Glutamatergic neuron (in vitro differentiated cells): ENCODE measurements at places on chromosomes 7 and 10.

DNA sequence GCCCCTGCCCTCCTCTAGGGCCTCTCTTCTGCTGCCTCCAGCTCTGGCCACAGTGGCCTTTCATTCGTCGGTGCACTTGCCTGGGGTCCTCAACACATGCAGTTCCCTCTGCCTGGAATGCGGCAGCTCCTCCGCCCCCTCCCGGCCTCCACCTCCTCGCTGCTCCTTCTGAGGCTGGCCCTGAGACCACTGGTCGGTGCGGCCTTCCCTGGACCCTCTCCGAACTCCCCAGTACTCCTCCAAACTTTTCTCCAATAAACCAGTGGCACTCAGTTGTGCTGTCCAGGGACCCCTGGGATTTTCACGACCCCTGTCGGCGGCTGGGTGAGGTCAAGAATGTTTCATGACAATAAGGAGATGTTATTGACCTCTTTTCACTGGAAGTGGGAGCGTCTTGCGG is 53.5 kb downstream of the BMS1 start:
- DNase-seq, result no peak

DNA sequence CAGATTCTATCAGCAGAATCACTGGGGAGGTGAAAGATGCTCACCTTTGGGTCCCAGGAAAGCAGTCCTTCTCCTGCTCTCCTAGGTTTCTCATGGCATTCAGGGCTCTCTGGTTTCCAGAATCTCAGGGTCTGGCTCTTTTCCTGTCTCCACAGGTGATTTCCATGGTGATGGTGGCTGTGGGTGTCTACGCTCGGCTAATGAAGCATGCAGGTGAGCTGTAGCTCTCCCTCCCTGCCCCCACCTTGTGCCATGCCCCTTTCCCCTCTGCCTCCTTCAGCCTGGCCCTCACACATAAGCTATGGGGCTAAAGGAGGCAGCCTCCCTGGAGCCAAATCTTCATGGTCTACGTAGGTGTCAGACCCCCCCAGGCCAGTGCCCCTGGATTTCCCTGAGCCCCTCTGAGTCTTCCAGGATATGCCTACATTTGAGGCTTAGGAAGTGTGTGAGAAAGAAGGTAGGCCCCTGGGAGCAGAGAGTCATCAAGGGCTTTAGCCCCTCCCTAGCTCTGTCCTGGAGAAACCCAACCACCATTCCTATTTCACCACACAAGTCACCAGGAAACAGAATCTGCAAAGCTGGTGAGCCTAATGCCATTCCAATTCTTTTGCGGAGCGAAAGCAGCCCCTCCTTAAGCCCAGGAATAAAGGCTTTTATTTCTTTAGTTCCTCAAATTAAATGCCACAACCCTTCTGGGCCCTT is 17.2 kb downstream of the TSPAN33 start:
- no peak for DNase-seq

- DNase-seq, result no peak
Measured at GRCh38 chr10:125082881-125083575, 77.3 kb downstream of the CTBP2 start.

GRCh38 chr7:105905209-105905909 is 29.0 kb upstream of the ATXN7L1 start:
- no peak for DNase-seq

DNA sequence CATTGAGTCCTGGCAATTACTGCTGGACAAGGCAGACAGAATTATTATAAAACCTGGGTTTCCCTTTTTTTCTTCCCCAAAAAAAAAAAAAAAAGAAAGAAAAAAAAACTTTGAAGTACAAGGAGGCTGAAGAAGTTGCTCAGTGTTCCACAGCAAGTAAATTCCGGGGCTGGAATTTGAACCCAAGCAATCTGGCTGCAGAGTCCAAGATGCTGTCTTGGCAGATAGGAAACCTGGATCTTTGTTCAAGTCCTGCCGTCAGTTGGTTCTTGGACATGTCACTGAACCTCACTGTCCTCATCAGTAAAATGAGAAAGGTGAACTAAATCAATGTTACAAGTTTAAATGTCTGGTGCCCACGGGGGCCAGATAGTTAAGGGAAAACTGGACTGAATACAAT is 35.3 kb downstream of the ARID5B start:
- DNase-seq, result no peak

GRCh38 chr7:4080954-4081353 is 601.1 kb upstream of the FOXK1 start:
- no peak for DNase-seq

DNA sequence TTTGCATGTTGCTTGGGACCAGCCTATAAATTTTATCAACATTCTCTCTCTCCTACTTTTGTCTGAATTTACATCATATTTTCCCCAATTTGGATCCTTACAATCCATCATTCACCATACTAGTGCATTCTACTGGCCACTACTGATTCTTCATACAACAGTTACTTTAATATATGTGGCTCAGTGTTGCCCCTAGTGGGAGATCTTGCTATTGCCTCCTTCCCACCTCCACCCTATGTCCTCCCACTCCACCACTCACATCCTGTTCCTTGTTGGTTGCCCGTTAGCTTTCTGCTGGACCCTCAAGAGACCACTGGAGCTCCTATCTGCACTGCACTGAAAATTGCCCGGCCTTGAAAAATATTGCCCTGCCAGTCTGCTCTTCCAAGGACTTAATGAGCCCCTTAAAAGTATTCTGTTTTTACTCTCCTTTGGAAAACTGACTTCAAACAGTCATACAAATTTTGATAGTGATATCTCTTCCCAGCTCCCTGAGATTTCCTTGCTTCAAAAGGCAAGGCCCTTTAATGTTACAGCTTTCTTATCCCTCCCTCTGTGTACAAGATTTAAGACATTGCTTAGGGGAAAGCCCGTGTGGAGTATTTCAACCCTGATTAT is 243.2 kb upstream of the TMEM229A start:
- peak; percentile 60 for DNase-seq

DNA sequence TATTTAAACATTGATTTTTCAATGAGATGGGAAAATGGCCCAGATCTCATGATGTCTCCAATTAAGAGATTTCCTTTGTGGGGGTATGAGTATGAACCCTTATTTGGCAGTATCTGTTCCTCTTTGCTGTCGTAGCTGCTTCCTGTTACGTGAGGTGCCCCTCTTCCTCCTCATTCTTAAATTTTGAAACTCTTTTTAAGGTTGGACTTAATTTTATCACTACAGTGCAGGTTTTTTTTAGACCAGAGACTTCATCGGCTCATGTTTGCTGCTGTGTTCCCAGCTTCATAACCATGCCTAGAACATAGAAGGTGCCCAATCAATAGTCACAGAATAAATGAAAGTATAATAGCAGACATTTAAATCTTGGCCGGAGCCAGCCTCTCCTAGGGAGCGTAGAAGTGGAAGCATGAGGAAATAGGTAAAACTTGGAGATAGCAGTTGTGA is 2.4 kb downstream of the MIOS start:
- DNase-seq, result no peak

GRCh38 chr7:41459183-41459582 is 243.7 kb downstream of the INHBA start:
- no peak for DNase-seq

DNA sequence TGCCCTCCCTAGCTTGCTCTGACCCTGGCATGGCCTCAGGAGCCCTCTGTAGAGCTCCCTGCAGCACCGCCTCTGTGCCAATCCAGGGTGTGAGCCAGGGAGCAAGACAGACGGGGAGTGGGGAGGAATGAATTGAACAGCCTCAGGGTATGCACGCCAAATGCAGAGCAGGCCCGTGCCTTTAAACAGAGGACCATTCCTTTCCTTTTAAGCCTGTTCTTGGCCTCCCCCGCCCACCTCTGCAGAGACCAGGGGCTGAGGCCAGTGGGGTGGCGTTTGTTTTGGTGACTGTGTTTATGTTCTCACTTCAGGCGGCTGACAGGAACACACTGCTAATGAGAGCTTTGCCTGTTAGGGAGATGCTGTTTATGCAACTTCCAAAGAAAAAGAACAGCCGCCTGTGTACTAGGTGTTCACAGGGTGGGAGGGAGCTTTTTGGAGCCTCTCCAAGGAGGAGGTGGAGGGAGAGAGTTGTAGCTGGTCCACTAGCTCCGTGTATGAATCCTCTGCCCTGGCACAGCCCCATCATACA is 528.1 kb upstream of the DPP6 start:
- no peak for DNase-seq

DNA sequence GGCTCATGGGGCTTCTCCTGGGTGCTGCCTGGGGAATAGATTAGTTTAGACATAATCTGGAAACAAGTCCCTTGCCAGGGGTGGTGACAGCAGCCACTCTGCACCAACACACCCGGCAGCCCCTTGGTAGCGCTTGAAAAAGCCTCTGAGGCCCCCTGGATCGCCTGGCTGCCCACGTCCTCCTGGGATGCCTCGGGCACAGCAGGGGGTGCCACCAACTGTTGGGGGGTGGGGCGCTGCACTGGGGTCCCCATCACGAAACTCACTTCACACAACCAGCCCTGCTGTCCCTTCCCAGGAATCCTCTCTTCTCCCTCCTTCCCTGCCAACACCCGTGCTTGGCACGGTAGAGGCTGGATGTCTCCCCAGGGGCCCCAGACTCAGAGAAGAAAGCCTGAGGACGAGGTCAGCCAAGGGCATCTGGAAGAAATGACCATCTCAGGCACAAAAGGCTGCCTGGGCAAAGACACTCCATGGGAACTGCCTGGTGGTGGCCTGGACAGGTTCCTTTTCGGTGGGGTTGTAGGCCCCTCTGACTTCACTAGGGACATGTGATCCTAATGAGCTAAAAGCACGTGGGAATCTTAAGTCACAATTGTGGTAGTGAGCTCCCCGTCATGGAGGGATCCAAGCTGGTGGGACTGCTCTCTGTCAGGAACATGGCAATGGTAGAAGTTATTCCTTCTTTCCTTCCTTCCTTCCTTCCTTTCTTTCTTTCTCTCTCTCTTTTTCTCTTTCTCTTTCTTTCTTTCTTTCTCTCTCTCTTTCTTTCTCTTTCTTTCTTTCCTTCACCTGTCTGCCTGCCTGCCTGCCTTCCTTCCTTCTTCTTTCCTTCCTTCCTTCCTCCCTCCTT is 11.3 kb downstream of the TMEM270 start:
- no peak for DNase-seq

DNA sequence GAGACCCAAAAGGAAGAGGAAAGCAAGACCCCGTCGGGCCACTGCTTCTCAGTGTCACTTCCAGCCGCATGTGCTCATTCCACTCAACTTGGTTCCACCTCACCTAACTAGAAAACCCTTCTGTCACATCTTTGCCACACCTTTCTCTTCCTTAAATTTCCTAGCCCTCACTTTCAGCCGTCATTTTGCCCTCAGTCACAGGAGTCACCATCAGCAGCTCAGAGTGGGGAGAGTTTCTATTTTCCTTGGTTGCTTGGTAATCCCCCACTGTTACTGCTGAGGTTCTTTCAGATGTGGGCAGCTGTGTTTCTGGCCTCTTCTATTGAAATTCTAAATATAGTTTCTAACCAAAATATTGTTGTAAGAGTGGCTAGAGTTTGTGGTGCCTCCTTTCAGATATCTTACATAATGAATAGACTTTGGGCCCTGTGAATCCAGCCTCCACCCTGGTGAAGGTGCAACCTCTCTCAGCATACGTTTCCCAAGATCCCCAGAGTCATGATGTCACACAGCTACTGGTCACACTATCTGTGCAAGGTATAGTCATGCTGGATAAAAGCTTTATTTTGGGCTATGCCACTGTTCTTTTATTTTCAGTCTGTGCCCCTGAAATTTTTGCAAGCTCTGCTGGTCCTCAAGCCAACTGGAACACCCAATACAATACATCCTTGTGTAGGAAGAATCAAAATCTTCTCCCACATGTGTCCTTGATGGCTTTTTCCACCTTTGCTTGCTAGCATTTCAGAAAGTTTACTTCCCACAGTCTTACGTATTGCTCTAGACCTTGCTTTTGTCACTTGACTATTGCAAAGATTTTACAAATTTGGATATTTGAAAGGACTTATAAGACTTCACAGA is 9.2 kb downstream of the AGBL3 start:
- no peak for DNase-seq

- no peak for DNase-seq
Measured at GRCh38 chr7:69585169-69585568, 13.1 kb upstream of the AUTS2 start.

DNA sequence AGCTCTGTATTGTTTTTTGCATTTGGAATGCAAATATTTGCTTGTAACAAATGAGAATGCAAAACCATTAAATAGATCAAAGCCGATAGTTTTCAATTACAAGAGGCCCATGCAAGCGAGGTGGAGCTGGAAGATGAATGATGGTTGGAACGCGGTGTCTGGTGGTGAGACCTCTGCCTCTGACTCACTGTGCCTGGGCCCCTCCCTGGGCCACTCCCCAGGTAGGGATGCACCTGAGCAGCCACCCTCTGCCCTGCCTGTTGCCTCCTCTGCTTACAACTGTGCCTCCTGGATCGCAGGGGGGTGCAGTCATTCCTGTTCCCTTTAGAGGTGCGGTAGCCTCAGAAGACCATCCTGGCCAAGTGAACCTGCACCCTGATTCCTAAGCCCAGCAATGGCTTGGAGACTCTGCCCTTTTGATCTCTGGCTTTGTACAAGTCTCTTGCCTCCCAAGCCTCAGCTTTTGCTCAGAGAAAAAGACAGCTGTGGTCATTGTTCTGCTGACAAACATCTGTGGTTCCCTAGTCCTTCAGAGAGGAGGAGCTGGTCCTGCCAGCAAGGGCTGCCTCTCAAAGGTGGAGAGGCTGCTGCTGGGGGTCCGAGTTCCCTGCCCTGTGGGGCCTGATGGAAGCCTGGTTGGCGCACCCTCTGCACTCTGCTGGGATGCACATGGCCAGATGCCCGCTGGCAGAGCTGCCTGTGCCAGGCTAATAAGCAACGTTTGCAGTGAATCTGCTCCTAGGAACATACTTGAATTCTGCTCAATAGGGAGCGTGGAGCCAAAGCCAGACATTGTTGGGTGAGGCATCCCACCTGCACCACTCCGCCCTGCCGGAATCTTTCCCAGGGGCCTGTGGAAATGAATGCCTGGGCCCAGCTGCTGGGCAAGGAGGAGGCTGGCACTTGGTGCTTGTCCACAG is 126.3 kb upstream of the TCERG1L start:
- no peak for DNase-seq

- DNase-seq, result no peak
Measured at GRCh38 chr10:124546055-124546369, 84.4 kb downstream of the LHPP start.

DNA sequence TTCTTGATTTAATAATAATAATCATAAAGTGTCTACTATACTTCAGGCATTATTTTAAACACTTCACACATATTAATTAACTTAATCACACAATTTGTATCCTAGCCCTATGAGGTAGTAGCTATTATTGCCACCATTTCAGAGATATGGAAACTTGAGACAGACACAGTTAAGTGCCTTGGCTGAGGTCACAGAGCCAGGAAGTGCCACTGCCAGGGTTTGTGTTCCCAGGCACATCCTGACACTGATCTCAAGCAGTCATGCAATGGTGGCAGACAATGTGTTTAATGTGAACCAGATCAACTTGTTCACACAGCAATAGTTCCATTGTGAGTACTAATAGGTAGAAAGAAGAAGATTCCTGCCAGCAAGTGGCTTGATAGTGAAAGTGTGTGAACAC is 666.0 kb downstream of the SUGCT start:
- DNase-seq, result no peak
